ENCODE measurements at places on chromosomes 1 and 21. TPM values are rescaled to one million over a fixed set of nuclear protein-coding genes. Genes with fewer than 3 reads are reported as not detected.
A peak's percentile ranks its signal among the peaks of the same experiment; 100 is the strongest.

GRCh38 chr1:56417646-56418045, 161.7 kb downstream of the PLPP3 start:
- peak; percentile 82 for DNase-seq

- no peak for DNase-seq
Observed at GRCh38 chr1:19938472-19938871, 15.1 kb upstream of the PLA2G2E start.

DNA sequence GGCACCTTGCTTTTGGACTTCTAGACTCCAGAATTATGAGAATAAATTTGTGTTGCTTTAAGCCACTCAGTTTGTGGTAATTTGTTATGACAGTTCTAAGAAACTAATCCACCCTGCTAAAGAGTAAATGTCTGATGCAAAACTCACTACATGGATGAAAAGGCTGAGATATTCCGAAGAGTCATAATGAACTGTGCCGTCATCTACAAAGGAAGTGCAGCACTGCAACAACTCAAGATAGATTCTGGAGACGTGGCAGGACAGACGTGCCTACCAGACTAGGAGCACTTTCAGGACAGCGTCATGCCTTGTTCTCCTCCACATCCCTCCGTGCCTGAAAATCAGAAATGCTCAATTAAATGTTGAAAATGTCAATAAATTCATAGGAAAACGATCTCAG, 24.4 kb upstream of the IRF2BP2 start:
- no peak for DNase-seq

- no peak for DNase-seq
Observed at GRCh38 chr1:182359645-182360044, 31.9 kb downstream of the GLUL start.

GRCh38 chr1:43021547-43022474, 63.1 kb upstream of the SLC2A1 start:
- peak; percentile 38 for DNase-seq

DNA sequence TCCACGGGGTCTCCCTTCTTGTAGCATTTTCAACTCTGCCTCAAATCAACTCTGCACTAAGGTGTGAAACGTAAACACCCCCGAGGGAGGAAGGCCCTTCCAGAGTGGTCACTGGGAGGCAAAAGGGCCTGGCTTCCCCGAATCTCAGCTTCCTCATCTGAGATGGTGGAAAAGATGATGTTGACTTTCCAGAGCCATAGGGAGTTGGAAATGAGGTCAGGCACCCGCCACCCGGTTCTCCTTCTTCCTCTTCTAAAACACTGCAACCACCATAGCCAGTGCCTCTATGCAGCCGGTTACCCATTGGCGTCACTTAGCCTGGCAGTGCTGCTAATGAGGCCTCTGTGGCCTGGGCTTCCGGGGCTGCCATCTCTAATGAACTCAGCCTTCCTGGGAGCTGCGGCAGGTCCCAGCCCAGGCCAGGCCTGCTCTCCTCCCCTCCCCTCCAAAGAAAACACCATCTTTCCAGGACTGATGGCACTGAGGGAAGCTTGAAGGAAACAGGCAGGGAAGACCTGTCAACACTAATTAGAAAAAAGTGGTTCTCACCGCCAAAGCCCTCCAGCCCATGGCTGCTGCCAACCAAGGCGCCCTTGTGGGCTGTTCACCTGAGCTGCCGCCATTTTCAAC, 175.0 kb downstream of the KAZN start:
- no peak for DNase-seq

- no peak for DNase-seq
Observed at GRCh38 chr1:210731597-210731996, 402.4 kb downstream of the KCNH1 start.

DNA sequence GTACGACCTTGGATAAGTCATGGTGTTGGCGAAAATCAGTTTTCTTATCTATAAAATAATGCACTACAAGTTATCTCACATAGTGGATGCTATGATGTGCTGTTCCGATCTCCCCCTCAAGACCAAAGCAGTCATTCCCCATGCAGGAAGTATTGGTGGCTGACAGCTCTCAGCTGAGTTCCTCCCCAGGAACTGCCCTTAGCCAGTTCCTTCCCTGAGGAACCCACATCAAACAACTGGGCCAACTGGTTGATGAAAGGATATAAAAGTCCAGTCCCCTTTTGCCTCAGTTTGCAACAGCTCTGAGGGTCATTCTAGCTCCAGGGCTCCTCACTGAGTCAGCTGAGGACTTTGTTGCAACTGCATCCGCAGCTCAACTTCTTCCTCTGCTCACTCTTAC, 16.1 kb upstream of the SLAMF1 start:
- no peak for DNase-seq

DNA sequence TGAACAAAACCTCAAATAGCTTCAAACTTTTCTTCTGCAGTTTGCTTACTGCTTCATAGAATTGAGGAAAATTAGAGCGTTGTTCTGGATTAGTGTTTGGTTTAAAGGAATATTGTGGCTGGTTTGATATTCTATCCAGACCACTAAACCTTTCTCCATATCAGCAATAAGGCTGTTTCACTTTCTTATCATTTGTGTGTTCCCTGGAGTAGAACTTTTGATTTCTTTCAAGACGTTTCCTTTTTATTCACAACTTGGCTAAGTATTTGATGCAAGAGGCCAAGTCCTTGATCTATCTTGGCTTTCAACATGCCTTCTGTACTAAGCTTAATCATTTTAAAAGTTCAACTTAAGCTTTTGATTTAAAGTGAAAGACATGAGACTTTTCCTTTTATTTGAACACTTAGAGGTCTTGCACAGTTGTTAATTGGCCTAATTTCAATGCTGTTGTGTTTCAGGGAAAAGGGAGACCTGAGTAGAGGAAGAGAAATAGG, 359.1 kb downstream of the S1PR1 start:
- no peak for DNase-seq

DNA sequence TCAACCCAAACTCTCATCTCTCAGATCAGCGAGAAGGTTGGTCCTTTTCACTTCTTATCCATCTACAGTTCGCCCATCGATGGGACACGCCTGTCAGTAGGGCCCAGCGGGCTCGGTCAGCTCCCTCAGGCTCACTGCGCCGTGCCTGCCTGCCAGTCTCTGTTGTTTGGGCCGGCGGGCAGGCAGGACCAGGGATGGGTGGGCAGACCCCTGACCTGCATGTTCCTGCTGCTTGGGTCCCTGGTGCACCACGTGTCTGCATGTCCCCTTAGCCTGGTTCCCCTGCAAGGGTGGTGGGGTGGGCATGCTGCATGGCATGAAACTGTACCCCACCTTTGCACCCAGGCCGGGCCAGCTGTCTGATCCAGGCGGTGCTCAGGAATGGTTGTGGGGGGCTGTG, 52.4 kb downstream of the PTPRF start:
- DNase-seq, result no peak

GRCh38 chr1:247007511-247008405, at the start of gene ZNF695:
ZNF695 (minus strand) TSS chr1:247008057; CDS start chr1:247007908, 149 bp downstream.
- peak; percentile 85 for DNase-seq

- DNase-seq, result no peak
Observed at GRCh38 chr1:196440711-196441110, 167.5 kb downstream of the KCNT2 start.

DNA sequence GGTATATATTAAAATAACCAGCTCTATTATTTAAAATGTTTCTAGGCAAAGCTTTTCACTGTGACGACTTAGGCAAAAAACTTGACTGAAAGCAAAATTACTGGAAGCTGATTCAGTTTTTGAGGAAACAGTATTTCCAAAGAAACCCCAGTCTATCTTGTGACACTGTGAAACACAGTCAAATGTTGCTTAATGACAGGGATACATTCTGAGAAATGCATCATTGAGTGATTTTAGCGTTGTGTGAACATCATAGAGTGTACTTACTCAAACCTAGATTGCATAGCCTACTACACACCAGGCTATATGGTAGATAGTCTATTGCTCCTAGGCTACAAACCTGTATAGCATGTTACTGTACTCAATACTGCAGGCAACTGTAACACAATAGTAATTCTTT, 116.9 kb upstream of the KCNK1 start:
- no peak for DNase-seq

GRCh38 chr1:12255913-12256312, 26.1 kb downstream of the VPS13D start:
- no peak for DNase-seq

DNA sequence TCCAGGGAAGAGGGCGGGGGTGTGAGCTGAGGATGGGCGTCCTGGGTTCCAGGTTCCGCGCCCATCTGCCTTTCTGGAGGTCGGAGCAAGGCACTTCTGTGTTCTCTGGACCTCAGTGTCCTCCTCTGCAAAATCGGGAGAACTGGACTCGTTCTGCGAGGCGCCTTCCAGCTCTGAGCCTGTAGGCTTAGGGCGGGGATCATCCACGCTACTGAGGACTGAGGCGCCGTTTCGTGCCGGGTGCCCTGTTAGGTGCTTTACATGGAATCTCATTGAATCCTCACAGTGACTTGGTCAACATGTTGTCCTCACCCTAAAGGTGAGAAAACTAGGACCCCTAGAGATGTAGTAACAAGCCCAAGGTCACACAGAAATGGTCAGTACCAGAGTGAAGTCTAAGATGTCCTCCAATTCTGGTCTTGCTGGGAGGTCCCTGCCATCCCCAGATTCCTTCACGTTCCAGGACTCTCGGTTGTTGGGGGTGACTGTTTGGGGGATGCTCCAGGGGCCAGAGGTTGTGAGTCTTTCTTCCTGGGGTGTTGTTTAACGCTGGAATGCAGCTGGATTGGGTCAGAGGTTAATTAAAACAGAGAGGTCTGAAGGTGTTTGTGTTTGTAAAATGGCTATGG, 677 bp downstream of the PRKAA2 start:
- no peak for DNase-seq

DNA sequence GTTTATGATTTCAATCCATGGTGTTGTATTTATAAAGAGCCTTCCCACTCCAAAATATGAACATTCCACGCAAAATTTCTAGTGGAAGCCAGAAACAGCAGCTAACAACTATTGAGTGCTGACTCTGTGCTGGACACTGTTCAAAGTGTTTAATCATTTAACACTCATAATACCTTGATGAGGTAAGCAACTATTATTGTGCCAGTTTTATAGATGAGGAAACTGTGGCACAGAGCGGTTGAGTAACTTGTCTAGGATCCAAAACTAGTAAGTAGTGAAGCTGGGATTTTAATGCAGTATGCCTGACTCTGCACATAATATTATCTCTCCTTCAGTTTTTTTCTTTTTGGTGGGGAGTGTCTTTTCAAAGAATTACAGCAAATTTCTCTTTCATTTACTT, 228.3 kb downstream of the SLC35F3 start:
- no peak for DNase-seq

GRCh38 chr1:116433275-116434257, 60.5 kb downstream of the ATP1A1 start:
- DNase-seq, result no peak

DNA sequence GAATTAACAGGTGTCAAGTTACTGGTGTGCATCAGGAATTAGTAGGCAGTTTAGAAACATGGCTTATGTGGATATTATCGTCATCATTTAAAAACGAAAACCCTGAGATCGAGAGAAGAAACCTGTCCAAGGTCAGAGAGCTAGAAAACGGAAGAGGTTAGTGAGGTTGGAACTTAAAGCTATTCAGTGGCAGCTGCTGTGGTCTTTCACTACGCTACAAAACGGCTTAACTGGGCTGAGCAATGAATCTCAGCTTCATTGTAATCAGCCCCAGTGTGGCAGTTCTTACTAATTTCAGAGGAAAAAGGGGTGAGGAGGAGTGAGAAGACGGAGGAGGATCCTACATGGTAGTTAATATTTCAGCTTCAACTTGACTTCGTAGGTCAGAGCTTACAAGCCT, 77.9 kb downstream of the DAB1 start:
- DNase-seq, result no peak

- peak; percentile 89 for DNase-seq
Observed at GRCh38 chr1:220370041-220370700, 97.9 kb upstream of the RAB3GAP2 start.

The TMEM53 gene
- 11.3 TPM for total RNA-seq

The SEMA4A gene
- 0.15 TPM for total RNA-seq

The ADORA3 gene
- not detected for total RNA-seq

Measured in H4 (cell line).